H4 (cell line): ENCODE measurements at places on chromosomes 7 and 10.

DNA sequence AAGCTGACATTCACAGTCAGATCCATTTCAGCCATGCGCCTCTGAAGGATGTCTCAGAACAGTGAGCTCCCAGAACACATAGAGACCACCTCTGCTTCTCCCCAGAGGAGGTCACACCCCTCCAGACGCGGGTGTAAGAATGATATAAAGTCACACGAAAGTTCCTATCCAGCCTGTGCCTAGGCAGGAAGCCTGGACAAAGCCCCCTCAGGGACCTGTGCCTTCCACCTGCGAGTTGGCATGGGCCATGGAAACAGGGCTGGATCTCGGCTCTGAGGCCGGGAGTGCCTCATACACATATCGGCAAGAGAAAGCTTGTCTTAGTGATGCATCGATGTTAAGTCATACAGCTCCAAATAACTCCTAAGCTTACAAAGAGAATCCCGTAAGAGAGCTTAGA is 5.0 kb downstream of the VIPR2 start:
- no peak for DNase-seq

DNA sequence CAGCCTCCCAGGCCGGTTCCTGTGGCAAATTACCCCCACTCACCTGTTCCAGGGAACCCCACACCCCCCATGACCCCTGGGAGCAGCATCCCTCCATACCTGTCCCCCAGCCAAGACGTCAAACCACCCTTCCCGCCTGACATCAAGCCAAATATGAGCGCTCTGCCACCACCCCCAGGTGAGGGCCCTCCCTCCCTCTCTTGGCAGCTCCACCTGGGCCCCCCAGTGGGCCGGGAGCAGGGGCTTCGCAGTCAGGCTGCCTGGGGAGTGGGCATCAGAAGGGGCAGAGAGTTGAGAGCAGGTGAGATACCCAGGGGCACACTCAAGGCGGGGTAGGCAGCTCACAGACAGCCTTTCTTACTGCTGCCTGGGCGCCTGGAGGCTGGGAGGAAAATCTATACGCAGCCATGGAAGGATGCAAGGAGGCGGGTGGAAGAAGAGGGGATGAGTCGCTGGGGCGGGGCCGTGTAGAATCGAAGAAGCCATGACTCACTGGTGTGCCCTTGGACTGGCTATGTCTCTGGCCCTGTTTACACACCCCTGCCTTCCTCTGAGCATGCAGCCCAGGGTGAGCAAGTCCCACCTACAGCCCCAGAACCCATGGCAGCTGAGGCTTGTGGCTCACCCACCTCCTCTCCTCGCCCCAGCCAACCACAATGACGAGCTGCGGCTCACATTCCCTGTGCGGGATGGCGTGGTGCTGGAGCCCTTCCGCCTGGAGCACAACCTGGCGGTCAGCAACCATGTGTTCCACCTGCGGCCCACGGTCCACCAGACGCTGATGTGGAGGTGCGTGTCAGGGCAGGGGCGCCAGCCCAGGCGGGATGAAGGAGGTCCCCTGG is 48.6 kb upstream of the PPIF start:
- DNase-seq: peak; percentile 84

GRCh38 chr10:98920807-98921206 is 314.8 kb downstream of the HPSE2 start:
- no peak for DNase-seq

- no peak for DNase-seq
Observed at GRCh38 chr10:14601326-14601725, 173.4 kb downstream of the FAM107B start.

DNA sequence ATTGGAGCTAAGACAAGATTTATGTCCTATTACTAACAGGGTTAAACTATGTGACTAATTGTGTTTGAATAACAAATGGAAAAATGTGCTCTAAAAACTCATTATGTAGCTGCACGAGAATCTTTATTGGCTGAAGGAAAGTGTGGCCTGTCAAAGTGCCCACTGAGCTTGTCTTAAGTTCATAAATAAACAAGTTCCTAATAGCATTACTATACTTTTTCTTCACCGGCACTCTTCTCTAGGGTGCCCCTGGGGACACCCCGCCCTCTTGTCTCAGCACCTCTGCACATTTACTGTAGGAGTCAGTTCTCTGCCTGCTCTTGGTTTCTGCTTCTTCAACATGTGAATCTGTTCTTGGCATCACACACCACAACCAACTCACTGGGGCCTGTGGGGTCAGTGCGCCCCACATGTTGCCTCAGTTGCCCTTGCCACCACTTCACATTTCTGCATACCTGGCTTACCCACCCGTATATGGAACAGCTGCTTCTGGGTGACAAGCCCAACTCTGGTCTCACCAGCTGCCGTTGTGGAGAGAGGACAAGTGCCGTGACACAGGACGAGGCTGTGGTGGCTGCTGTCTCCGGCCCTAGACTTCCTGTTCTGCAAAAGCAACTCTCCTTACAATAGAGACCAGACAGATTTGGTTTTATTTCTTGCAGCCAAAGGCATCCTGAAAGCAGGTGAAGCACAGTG is 96.3 kb upstream of the DDC start:
- DNase-seq: no peak

DNA sequence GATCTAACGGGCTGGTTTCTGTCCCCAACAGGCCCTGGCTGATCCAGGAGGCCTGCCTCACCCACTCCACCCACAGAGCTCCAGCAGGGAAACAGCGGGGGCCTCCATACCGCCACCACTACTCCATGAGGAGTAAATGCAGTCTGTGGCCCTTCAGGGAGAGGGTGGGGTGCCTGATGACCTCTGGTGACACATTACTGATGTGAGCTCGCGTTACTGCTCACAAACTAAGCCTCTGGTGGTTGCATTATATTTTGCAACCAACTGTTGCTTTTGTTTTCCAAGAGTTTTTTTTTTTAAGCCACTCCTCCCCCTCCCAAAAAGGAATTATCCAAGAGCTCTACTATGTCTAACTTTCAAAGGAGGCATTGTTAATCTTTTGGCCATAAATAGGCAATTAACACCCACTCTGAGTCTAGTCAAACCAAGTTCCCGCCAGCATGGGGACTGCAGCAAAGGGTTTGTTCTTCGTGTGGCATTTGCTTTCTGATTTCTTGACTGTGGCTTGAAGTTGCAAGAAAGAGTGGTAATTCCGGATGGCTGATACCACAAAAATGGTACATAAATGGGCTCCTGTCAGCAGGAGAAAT is 72.6 kb downstream of the FAM53B start:
- peak; percentile 55 for DNase-seq

DNA sequence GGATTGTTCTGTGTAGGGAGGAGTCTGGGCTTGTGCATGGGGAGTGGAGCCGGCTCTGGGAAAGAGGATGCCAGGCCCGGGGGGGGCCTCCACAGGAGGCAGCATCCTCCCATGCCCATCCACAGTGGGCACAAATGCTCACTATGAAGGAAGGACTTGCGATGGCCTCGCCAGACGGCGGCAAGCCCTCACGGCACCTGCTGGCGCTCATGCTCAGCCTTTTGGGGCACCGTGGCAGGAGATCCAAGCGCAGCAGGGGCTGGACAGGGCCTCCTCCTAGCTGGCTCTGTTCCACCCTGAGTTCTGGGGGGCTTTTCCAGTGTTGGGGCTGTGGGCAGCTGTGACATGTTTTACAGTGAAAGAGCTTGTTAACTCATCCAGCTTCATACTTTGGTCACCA is 15.2 kb downstream of the MDH2 start:
- no peak for DNase-seq

DNA sequence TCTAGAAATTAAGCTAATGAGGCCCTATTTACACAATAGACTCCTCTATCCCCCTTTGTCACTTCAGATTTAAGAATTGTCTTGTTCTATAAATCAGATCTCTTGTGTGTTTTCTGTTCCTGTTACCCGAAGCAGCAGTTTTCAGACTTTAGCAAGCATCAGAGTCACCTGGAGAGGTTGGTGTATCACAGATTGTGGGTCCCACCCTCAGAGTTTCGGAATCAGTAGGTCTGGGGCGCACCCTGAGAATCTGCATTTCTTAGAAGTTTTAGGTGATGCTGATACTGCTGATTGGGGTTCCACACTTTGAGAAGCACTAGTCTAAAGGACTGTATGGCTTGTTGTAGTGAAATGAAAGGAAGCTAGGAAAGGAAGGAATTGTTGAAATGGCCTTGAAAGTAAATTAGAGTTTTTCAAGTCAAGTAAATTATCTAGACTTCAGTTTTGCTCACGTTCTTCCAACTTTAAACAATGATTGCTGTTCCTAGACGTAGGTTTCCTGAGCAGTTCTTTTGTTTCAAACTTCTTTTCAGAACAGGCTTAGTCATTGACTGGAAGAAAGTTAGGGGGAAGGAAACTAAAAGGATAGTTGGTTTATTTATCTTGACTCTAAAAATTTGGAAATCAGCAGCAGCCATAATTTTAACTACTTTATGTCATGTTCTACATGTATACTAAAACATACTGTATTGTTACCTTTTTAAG is 15.7 kb downstream of the BPGM start:
- no peak for DNase-seq

GRCh38 chr7:75993689-75994387 is 557 bp downstream of the TMEM120A start:
- DNase-seq: peak; percentile 47

DNA sequence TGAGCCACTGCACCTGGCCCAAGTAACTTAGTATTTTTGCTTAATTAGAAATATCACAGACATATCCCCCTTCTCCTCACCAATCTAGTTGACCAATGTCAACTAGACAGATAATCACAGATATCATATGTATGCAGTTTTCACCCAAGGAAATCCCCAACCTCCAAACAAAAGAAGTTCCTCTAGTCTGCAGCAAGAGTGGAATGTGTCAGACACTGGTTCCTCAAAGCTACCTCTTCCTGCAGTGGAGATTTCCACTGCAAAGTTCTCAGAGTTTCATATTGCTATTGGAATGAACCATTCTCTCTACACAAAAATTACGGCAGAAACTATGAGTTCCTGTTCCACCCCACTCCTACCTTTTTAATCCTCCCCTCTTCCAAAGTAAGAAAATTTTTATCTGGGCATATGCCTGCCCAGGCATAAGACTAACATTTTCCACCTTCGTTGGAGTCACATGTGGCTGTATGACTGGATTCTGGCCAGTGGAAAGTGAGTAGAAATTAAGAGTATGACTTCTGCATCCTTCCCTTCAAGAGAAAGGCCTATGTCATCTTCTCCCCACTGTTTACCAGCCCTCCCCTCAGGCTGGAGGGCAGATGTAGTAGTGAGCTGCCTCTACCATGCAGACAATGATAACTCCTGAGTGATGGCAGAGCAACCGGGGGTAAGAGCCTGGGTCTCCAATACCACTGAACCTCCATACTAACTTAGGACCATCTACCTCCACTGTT is 103.0 kb downstream of the MYOF start:
- DNase-seq: no peak

GRCh38 chr7:29508608-29509007 is 55.0 kb upstream of the PRR15 start:
- DNase-seq: no peak

DNA sequence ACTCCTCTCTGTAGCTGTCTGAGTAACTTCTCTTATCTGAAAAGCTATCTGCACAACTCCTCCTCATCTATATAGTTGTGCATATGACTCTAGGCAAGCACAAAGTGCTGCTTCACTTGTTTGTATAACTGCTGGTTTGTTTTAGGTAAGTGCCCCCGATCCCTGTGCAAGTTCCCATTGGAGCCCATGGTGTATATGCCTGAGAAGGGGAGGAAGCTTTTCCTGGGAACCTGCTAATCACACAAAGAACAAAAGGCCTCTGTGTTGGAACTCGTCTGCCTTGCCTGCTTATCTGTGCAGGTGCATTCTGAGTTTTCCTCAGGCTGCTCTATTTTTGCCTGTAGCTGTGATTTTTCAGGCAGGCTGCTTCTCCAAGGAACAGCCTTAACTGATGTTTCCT is 23.2 kb upstream of the PHF14 start:
- no peak for DNase-seq

DNA sequence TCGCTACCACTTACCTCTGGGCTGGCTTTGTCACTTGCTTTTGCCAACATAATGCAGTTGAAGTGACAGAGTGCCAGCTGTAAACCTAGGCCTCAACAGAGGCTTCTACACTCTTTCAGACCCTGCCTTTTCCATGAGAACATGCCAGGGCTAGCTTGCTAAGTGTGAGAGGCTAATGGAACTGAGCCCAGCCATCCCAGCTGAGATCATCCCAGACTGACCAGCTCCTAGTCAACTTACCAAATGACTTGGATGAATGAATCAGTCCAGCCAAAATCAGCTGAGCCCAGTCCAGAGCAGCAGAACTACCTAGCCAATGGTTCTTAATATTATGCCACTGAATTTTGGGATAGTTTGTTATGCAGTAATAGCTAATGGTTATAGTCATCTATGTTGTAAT is 34.7 kb upstream of the MKLN1 start:
- no peak for DNase-seq
